ENCODE measurements at places on chromosomes 7 and 10.

GRCh38 chr10:44619975-44620374 is 235.1 kb upstream of the CXCL12 start:
- DNase-seq: no peak

DNA sequence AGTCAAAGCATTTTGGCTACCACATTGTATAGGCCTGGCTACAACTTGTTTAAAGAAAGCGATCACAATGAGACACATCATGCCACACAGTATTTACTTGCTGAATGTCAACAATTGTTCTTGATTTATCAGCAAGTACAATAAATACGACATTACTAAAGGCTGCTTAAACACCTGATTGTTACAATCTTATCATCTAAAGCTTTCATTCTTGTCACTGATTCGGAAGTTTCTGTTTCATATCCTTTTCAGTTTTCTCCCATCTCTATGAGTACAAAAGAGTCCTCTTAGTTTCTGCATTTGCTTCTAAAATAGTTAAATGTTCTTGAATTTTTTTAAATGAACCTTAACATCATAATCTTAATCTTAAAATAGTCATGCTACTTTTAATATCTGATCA is 128.1 kb upstream of the LRRN3 start:
- no peak for DNase-seq

GRCh38 chr10:124641282-124642087 is 102.7 kb downstream of the FAM53B start:
- peak; percentile 60 for DNase-seq

- DNase-seq: peak; percentile 78
These were observed at the start of gene CLIP2 for GRCh38 chr7:74289018-74289658. Gene CLIP2, plus strand, starts transcription at chr7:74289407. Its CDS starts 28,140 bp downstream, at chr7:74317547.

DNA sequence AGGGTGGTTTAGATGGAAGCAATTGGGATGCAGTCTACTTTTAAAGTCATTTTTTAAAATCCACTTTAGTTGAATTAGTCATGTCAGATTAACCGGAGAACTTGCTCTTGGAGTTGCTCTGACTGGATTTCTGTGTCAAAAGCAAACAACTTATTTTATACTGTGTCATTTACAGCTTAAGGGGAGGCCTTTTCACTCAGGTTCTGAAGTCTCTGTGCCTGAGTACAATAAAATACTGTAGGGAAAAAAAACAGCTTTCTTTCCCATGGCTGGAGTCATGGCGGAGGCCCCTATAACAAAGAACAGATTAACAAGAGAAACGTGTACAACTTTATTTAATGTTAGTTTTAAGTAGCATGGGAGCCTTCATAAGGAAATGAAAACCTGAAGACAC is 39.2 kb upstream of the MSRB2 start:
- DNase-seq: no peak

GRCh38 chr7:36096460-36097095 is 56.5 kb upstream of the EEPD1 start:
- DNase-seq: no peak

DNA sequence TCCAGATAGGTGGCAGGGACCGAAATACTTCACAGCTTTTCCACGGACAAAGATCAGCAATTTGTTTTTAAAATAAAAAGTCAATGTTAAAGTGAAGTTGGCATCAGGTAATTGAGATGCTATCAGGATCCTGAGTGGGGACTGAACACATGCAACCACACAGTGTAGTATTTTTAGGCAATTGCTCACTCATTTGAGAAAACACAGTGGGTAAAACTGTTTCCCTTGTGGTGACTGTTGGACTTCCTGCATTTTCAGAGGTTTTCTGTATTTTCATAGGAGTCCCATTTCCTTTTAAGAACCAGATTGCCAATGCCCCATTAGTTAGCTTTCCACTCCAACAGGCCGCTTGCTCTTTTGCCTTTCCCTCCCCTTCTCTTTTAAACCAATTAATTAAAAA is 159.5 kb upstream of the ZNF32 start:
- DNase-seq: no peak

DNA sequence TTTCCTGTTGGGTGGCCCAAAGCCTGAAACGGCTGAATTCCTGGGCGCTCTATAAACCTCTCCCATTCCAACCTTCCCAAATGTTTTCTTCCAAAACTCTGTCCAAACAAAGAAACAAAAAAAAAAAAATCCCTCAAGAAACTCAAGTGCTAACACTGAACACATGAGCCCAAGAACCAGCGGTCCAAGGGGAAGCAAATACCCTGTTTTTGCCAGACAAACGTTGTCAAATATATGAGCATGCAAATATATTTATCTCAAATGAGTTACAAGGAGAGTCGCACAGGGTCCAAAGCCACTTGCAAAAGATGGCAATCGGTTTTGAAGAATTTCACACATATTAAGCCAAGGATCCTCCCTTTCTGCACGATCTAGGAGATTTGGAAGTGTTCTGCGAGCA is 23.3 kb upstream of the EMX2 start:
- no peak for DNase-seq

DNA sequence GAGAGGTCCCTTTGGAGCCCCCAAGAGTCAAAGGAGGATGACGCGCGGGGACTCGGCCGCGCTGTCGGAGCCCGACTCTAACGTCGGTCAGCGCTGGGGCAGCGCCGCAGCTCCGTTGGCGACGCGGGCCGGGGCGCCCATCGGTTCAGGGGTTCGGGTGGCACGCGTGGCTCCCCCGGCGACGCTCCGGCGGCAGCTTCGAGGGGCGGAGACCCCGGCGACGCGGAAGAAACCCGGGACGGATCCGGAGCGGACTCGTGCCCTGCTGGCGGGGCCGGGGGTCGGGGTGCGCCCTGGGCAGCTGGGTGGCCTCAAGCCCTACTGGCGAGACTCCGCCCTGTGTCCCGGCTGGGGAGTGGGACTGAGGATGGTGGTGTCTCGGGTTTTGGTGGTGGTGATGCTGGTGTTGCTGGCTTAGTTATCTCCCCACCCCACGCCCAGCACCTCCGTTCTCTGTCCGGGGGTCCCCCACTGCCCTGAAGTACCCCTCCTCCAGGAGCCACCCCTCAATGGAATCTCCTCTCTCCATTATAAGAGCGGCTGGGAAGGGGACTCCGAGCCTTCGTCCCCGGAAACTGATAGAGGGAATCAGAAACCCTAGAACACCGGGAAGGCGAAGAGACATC is at the start of gene NAT16:
NAT16 (minus strand) TSS at position 164 of the 626 bp plus-strand sequence. CDS start 5,486 bp downstream, outside the sequence.
- DNase-seq: no peak

- no peak for DNase-seq
These were observed 10.3 kb downstream of the PWWP2B start for GRCh38 chr10:132407243-132407746.

DNA sequence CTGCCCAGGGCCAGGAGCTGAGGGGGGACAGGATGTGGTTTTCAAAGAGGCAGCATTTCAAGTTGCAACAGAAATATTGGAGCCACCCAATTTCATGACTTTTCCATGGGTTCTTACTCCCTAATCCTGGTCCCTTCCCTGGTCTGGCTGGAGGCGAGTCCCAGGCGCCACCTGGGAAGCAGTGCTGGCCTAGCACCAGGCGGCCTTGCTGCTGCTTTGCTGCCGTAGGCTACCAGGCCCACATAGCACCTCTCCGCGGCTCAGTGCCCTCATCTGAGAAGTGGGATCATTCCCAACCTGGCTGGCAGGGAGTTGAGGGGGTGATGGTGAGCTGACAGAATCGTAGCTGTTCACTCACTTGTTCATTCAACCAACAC is 33.7 kb downstream of the ZMIZ1 start:
- no peak for DNase-seq

GRCh38 chr10:17066000-17066399 is 63.6 kb downstream of the CUBN start:
- no peak for DNase-seq

- no peak for DNase-seq
These were observed 183.5 kb upstream of the CDCA7L start for GRCh38 chr7:22129166-22129565.

DNA sequence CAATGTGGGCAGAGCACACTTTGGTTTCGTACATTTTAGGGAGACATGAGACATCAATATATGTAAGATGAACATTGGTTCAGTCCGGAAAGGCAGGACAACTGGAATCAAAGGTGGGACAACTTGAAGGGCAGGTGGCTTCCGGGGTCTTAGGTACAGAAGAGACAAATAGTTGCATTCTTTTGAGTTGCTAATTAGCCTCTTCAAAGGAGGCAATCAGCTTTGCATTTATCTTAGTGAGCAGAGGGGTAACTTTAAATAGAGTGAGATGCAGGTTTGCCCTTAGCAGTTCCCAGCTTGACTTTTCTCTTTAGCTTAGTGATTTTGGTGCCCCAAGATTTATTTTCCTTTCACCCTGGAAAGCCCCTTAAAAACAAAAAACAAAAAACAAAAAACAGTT is 21.3 kb downstream of the ZNF487 start:
- DNase-seq: no peak

- DNase-seq: no peak
These were observed 636.2 kb upstream of the LRRN3 start for GRCh38 chr7:110454713-110455112.

Measured in posterior cingulate gyrus (tissue), 11 donors.